ENCODE measurements at places on chromosomes 16 and 17. TPM values are rescaled to one million over a fixed set of nuclear protein-coding genes. Genes with fewer than 3 reads are reported as not detected.

- DNase-seq, result no peak
Observed at GRCh38 chr16:88066680-88067529, 115.7 kb downstream of the BANP start.

- DNase-seq, result no peak
Observed at GRCh38 chr16:3259836-3260235, 3.4 kb upstream of the MEFV start.

DNA sequence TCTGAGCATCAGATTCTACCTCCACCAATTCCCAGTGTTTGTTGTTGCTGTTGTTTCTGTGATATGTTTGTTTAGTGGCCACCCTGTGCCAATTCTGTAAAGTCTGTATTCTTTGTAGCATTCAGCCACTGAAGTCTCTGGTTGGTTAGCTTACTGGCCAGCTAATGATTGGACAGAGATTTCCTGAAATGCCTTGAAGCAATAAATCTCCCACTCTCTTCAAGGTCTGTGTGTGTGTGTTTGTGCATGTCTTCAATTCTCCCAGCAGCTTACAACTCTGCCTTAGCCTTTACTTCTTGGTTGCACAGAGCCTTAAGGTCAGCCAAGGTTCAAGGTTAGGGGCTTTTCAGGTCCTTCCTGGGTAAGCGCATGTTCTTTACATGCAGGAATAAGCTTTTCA is 38.2 kb downstream of the PRPSAP2 start:
- no peak for DNase-seq

Gene KRT32
- 0.14 TPM for polyA plus RNA-seq

Gene STAT5A
- 5.3 TPM for polyA plus RNA-seq

- no peak for DNase-seq
Observed at GRCh38 chr17:50934672-50935220, 68.6 kb upstream of the TOB1 start.

DNA sequence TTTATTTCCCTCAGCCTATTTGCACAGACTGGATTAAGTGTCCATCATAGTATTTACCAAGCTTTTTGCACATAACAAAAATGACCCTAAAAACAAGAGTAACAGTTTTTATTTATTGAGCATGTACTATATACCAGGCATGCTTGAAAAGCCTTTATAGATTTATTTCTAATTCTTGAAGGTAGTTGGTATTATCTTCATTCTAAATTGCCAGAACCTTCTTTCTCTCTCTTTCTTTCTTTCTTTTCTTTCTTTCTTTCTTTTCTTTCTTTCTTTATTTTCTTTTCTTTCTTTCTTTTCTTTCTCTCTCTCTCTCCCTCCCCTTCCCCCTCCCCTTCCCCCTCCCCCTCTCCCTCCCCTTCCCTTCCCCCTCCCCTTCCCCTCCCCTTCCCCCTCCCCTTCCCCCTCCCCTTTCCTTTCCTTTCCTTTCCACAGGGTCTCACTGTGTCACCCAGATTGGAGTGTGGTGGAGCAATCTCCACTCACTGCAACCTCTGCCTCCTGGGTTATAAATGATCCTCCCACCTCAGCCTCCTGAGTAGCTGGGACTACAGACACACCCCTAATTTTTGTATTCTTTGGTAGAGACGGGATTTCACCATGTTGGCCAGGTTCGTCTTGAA is 310.9 kb upstream of the RBFOX1 start:
- no peak for DNase-seq

- no peak for DNase-seq
Observed at GRCh38 chr17:65103896-65104295, 33.3 kb upstream of the RGS9 start.

GRCh38 chr16:84751241-84751640 is 51.4 kb downstream of the USP10 start:
- DNase-seq, result no peak

Gene DBNDD1
- polyA plus RNA-seq, result 12.5 TPM

DNA sequence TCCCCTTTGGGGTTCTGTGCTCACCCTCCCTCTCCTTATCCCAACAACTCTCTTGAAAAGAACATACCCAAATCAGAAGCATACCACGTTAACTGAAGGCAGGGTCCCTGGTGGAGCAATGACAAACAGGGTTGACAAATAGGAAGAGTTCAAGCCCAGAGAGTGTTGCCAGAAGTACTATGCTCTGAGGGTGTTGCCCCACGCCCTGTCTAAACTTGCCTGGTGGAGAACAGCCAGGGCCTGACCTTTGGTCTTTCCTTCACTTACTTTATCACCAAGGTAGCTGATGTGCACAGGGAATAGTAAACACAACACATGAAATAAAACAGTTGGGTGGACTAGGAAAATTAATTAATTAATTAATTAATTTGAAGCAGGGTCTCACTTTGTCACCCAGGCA is 23.3 kb downstream of the ZNF75A start:
- DNase-seq, result no peak

DNA sequence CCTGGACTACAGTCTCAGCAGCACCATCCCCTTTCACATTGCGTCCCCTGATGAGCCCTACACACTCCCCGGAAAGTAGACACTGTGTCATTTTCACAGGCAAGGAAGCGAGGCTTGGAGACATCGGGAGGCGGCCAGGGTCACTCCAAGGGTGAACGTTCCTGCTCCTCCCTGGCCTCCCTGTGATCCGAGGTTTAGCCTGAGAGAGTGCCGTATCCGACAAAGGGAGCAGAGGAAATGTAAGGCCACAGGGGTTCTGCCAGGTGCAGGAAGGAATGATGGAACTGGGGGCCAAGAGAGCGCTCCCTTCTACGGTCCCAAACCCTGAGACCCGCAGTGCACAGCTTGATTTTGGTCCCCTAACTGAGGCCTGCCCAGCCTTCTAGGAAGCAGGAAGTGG is 8.0 kb upstream of the PIK3R6 start:
- no peak for DNase-seq

DNA sequence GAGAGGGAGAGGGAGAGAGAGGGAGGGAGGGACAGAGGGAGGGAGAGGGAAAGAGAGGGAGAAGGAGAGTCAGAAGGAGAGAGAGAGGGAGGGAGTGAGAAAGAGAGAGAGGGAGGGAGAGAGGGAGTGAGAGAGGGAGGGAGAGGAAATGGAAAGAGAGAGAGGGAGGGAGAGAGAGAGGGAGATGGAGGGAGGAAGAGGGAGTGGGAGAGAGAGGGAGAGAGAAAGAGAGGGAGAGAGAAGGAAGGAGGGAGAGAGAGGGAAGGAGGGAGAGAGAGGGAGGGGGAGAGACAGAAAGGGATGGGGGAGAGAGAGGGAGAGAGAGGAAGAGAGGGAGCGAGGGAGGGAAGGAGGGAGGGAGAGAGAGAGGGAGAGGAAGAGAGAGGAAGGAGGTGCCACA is 72.8 kb downstream of the AXIN2 start:
- no peak for DNase-seq

GRCh38 chr16:8958344-8959167 is 5.2 kb downstream of the USP7 start:
- DNase-seq, result no peak
